Osteoblast (primary cell): ENCODE measurements at places on chromosomes 12 and 14.

GRCh38 chr12:14540801-14541462 lies 26.8 kb downstream of the PLBD1 start:
- no peaks in the 10 kb centered on the region for H3K4me1 ChIP-seq
- H3K4me3 ChIP-seq, result no peak overlapping the region
- no peaks in the 10 kb centered on the region for H3K36me3 ChIP-seq

- no peaks in the 10 kb centered on the region for H3K4me1 ChIP-seq
- no peaks in the 10 kb centered on the region for H3K36me3 ChIP-seq
- H3K27me3 ChIP-seq, result no peaks in the 10 kb centered on the region
- H3K27ac ChIP-seq, result no peak overlapping the region
- DNase-seq, result no peak
Observed at GRCh38 chr14:84797326-84797725, 732.6 kb upstream of the FLRT2 start.

DNA sequence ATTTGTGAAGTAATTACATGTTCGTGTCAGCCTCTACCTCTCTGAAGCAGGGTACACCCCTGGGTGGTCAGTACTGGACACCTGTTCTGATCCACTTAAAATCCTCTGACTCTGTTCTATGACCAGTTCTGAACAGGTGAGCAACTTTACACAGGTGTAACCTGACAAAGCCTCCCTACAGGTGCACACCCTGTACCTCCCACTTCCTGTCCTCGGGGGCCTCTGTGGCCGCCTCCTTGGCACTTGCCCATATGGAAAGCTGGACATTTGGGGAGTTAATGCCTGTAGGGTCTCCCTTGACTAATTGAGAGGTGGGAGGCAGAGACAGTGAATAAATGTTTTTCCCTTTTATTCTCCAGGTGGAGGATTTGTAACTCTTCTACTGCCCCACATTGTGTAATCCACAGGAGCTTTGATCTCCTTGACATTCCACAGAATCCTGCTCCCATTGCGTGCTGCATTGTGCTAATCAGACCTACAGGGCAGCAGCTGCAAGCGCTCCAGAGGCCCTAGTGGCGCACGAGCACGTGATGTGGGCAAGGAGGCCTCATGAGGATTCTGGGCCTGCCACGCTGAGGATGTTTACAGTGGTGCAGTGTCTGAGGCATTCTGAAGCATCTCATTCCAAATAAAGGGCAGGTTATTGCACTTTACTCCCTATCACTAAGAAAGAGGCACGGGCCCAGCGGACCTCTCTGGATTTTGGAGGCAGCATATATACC lies 45.8 kb upstream of the BATF start:
- no peak overlapping the region for H3K27ac ChIP-seq
- no peak overlapping the region for H3K4me3 ChIP-seq
- no peaks in the 10 kb centered on the region for H3K4me1 ChIP-seq

DNA sequence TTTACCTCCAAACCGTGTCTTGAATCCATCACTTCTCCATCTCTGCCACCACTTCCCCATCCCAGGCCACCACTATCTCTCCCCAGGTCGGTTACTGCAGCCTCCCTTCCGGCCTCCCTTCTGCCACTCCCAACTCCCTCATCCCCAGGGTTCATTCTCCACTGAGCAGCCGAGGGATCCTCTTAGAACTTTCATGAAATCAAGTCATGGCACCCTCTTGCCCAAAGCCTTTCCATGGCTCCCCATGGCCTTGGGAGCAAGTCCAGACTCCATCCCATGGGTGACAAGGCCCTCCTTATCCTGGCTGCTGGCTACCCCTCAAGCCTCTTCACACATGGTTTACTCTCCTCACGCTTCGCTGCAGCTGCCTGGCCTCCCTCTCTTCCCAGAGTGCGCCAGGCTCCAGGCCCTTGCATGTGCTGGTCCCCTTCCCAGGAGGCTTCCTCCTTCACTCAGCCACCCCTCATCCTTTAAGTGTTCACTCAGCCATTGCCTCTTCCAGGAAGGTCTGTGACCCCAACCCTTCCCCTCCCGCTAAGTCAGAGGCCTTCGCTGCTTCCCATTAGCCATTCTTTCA lies 17.9 kb upstream of the SH2B3 start:
- no peaks in the 10 kb centered on the region for H3K36me3 ChIP-seq
- no peak for DNase-seq
- H3K4me1 ChIP-seq, result no peaks in the 10 kb centered on the region
- no peak overlapping the region for H3K27ac ChIP-seq
- no peak overlapping the region for H3K4me3 ChIP-seq
- H3K27me3 ChIP-seq, result peaks cover 11% of the 10 kb centered on the region

DNA sequence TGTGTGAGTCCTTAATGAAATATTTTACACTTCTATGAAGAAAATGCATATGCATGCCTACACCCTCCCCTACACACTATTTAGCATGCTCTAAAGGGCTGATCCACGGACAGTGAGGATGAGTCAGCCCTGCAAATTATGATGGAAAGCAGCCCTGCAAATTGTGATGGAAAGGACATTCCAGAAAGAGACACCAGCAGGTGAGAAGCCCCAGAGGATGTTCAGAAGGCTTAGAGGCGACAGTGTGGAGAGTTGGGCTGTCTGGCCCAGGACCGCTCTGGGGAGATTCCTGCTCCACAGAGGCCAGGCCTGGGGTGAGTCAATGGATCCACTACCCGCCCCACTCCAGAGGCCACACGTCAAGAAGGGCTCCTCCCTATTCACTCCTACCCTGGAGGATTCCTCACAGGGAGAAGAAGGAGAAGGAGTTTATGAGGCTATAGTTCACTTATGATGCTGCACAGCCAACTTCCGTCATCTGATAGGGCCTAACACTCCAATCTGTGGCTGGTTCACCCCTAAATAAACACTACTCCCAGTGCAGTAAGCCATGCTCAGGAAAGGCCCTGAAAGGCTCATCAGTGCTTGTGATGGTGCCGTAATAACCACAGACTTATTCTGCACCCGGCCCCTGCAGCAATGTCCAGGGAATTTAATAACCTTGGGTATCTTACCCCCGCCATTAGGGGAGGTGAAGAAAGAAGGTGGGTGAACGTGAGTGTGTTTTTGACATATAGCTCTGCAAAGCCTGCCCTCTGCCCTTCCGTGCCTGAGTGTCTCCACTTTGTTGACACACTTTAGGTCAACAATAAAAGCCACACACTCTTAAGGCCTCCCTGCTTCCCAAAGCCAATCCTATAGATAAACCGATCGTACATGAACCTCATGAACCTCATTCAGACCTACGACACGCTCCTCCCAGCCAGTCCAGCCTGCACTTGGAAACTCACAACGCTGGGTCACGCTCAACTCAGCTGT lies 46.4 kb downstream of the CLMN start:
- no peaks in the 10 kb centered on the region for H3K36me3 ChIP-seq
- no peak for DNase-seq

- H3K4me3 ChIP-seq, result no peak overlapping the region
- peaks cover 21% of the 10 kb centered on the region for H3K27me3 ChIP-seq
- H3K36me3 ChIP-seq, result no peaks in the 10 kb centered on the region
- H3K4me1 ChIP-seq, result no peaks in the 10 kb centered on the region
- DNase-seq, result no peak
Observed at GRCh38 chr14:105168979-105169507, 467 bp upstream of the JAG2 start.

DNA sequence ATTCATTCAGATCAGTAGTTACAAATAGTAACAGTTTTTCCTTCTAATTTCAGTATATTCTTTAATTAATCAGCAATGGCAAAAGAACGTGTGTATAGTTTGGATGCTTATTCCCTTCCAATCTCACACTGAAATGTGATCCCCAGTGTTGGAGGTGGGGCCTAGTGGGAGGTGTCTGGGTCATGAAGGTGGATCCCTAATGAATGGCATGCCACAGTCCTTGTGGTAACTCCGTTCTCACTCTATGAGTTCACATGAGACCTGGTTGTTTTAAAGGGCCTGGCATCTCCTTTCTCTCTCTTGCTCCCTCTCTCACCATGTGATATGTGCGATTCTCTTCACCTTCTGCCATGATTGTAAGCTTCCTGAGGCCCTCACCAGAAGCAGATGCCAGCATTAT lies 18.9 kb upstream of the SYNDIG1L start:
- H3K4me1 ChIP-seq, result no peaks in the 10 kb centered on the region
- H3K4me3 ChIP-seq, result no peak overlapping the region
- H3K27ac ChIP-seq, result no peak overlapping the region
- DNase-seq, result no peak
- peaks cover 17% of the 10 kb centered on the region for H3K27me3 ChIP-seq

DNA sequence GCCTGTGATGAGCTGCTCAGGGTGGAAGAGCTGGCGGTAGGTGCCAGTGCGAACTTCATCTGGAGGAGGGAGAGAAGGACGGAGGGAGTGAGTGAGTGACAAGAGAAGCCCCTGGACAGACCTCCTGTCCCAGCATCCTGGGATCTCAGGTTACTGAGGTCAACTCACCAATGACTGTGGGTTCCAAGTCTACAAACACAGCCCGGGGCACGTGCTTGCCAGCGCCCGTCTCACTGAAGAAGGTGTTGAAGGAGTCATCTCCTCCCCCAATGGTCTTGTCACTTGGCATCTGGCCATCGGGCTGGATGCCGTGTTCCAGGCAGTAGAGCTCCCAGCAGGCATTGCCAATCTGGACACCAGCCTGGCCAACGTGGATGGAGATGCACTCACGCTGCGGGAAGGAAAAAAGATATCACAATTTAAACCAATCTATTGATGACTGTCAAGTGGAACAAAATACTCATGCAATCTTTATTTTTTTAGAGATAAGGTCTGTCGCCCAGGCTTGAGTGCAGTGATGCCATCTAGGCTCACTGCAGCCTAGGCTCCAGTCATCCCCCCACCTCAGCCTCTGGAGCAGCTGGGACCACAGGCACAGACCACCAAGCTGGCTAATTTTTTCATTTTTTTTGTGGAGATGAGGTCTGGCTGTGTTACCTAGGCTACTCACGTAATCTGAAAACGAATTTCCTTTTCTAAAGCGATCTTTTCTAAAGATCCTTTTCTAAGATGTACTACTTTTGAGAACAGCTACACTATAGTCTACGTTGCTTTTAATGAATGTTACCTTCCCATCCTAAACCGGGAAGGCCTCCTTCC lies 1.7 kb downstream of the TUBA1B start:
- DNase-seq, result no peak
- peaks cover 34% of the 10 kb centered on the region for H3K4me1 ChIP-seq
- H3K4me3 ChIP-seq, result peak overlapping the region; percentile 98
- peak overlapping the region; percentile 100 for H3K27ac ChIP-seq

- H3K36me3 ChIP-seq, result no peaks in the 10 kb centered on the region
- no peaks in the 10 kb centered on the region for H3K4me1 ChIP-seq
- no peak overlapping the region for H3K27ac ChIP-seq
- peaks cover 6% of the 10 kb centered on the region for H3K27me3 ChIP-seq
Observed at GRCh38 chr12:68163560-68164081, 4.1 kb upstream of the IFNG start.

DNA sequence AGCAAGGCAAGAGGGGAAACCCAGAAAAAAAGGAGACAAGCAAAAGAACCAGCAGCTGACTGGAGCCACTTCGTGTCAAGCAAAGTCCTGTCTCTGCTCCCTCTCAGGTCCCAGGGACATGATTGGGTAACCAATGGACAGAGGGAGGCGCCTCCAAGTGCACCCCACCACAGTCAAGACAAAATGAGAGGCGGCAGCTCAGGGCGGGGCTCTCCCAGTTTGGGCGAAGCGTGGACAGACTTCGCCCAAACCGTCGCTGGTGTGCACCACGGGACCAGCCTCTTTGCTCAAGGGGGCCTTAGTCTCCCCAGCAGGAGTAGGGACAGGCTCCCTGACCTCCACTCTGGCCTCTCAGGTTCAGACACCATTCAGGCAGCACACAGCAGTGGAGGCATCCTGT lies 1.5 kb upstream of the BEGAIN start:
- no peak overlapping the region for H3K27ac ChIP-seq
- no peak overlapping the region for H3K4me3 ChIP-seq
- no peaks in the 10 kb centered on the region for H3K36me3 ChIP-seq
- H3K27me3 ChIP-seq, result peaks cover 31% of the 10 kb centered on the region
- H3K4me1 ChIP-seq, result no peaks in the 10 kb centered on the region

GRCh38 chr14:94592457-94592856 lies 11.2 kb downstream of the SERPINA5 start:
- DNase-seq, result no peak
- H3K4me1 ChIP-seq, result no peaks in the 10 kb centered on the region
- H3K27ac ChIP-seq, result no peak overlapping the region

GRCh38 chr12:30908076-30908721 lies 18.3 kb upstream of the TSPAN11 start:
- no peaks in the 10 kb centered on the region for H3K27me3 ChIP-seq
- H3K36me3 ChIP-seq, result no peaks in the 10 kb centered on the region
- no peak for DNase-seq
- no peak overlapping the region for H3K4me3 ChIP-seq

- no peak overlapping the region for H3K27ac ChIP-seq
- H3K4me3 ChIP-seq, result no peak overlapping the region
- no peaks in the 10 kb centered on the region for H3K27me3 ChIP-seq
- H3K4me1 ChIP-seq, result no peaks in the 10 kb centered on the region
Observed at GRCh38 chr12:88960213-88960878, 380.1 kb upstream of the KITLG start.

- no peaks in the 10 kb centered on the region for H3K36me3 ChIP-seq
- no peak overlapping the region for H3K27ac ChIP-seq
- H3K27me3 ChIP-seq, result peaks cover 12% of the 10 kb centered on the region
- no peak overlapping the region for H3K4me3 ChIP-seq
Observed at GRCh38 chr14:22448035-22448904, 140.8 kb downstream of the DAD1 start.

- no peak for DNase-seq
- H3K4me1 ChIP-seq, result no peaks in the 10 kb centered on the region
- H3K4me3 ChIP-seq, result no peak overlapping the region
Observed at GRCh38 chr14:96826818-96827217, 29.6 kb downstream of the VRK1 start.

DNA sequence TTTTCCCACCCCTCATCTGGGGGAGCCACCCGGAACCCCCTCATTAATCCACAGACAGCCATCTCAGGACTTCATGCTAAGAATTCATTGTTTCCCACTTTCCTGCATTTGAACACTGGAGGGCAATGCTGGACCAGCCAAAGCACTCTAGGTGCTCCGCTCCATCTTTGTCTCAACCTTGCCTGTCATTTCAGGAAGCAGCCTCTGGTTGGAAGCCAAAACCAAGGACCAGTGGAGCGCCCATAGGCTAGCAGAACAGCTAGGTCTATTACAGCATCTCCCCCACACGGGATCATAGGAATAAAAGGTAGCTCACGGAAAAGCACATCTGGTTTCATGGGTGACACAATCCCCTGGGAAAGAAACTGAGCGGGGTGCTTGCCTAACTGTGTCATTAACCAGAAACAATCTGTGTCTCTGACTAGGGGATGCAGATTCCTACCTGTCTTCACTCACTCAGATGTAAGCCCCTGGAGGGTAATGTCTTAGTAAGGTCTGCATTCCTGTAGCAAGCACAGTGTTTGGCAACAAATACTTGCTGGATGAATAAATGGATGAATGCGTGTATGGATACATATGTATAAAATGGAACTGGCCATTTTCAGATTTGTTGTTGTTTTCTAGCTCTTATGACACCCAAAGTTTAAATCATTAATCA lies 197.0 kb downstream of the DAD1 start:
- no peaks in the 10 kb centered on the region for H3K36me3 ChIP-seq
- no peak overlapping the region for H3K27ac ChIP-seq
- H3K4me3 ChIP-seq, result no peak overlapping the region

GRCh38 chr14:33631441-33631840 lies 319.4 kb downstream of the EGLN3 start:
- no peak for DNase-seq
- H3K27ac ChIP-seq, result no peak overlapping the region
- H3K4me3 ChIP-seq, result no peak overlapping the region
- H3K36me3 ChIP-seq, result no peaks in the 10 kb centered on the region

- peaks cover 36% of the 10 kb centered on the region for H3K4me1 ChIP-seq
- no peak overlapping the region for H3K4me3 ChIP-seq
- H3K36me3 ChIP-seq, result no peaks in the 10 kb centered on the region
- no peak overlapping the region for H3K27ac ChIP-seq
- no peak for DNase-seq
Observed at GRCh38 chr14:95502381-95502950, 14.0 kb downstream of the SYNE3 start.
